Esophagus (tissue), 2 donors: ENCODE measurements at places on chromosomes 4 and X. TPM values are rescaled to one million over a fixed set of nuclear protein-coding genes. Genes with fewer than 3 reads are reported as not detected.

ENPEP gene
- polyA plus RNA-seq, result 0.10 TPM

NMU gene
- 138 TPM for polyA plus RNA-seq

NKX1-1 gene
- polyA plus RNA-seq, result not detected

ANKRD37 gene
- polyA plus RNA-seq, result 112 TPM

CRLF2 gene
- 0.09 TPM for polyA plus RNA-seq

UGT2B10 gene
- polyA plus RNA-seq, result not detected

RADX gene
- 2.0 TPM for polyA plus RNA-seq

PAGE1 gene
- polyA plus RNA-seq, result not detected

GPRASP1 gene
- 1.7 TPM for polyA plus RNA-seq

KANTR gene
- 9.9 TPM for polyA plus RNA-seq

MYOZ2 gene
- polyA plus RNA-seq, result 0.18 TPM

TLR10 gene
- 0.12 TPM for polyA plus RNA-seq

TMSB15C gene
- polyA plus RNA-seq, result 0.28 TPM

IL1RAPL1 gene
- 0.02 TPM for polyA plus RNA-seq

GAR1 gene
- polyA plus RNA-seq, result 15.9 TPM

WNK3 gene
- 0.09 TPM for polyA plus RNA-seq

MAMLD1 gene
- polyA plus RNA-seq, result 1.1 TPM

NAP1L2 gene
- polyA plus RNA-seq, result 1.4 TPM

ASB12 gene
- polyA plus RNA-seq, result 0.18 TPM

ASB5 gene
- 2.1 TPM for polyA plus RNA-seq

FGFBP2 gene
- polyA plus RNA-seq, result 0.61 TPM

GPR119 gene
- not detected for polyA plus RNA-seq

UGT2B11 gene
- not detected for polyA plus RNA-seq

ANXA10 gene
- 0.02 TPM for polyA plus RNA-seq

NEUROG2 gene
- not detected for polyA plus RNA-seq

IL21 gene
- not detected for polyA plus RNA-seq

TRIM2 gene
- 8.8 TPM for polyA plus RNA-seq

RHOXF2B gene
- polyA plus RNA-seq, result not detected

EMCN gene
- polyA plus RNA-seq, result 2.1 TPM

GLRB gene
- 0.08 TPM for polyA plus RNA-seq

HERC3 gene
- 9.9 TPM for polyA plus RNA-seq

TRIM75 gene
- polyA plus RNA-seq, result not detected

IL13RA2 gene
- polyA plus RNA-seq, result 0.07 TPM

MEPE gene
- not detected for polyA plus RNA-seq

FTHL17 gene
- polyA plus RNA-seq, result not detected

CT47B1 gene
- polyA plus RNA-seq, result not detected

OPN1LW gene
- not detected for polyA plus RNA-seq

DCAF8L2 gene
- not detected for polyA plus RNA-seq

FAM149A gene
- polyA plus RNA-seq, result 6.7 TPM

MTTP gene
- polyA plus RNA-seq, result 0.08 TPM

GAGE2A gene
- polyA plus RNA-seq, result not detected

KCND1 gene
- polyA plus RNA-seq, result 0.41 TPM

IL9R gene
- polyA plus RNA-seq, result 0.37 TPM

DOK7 gene
- polyA plus RNA-seq, result 0.11 TPM

PPP4R3C gene
- polyA plus RNA-seq, result not detected

ARX gene
- polyA plus RNA-seq, result not detected

ARMCX2 gene
- 4.9 TPM for polyA plus RNA-seq

TMEM31 gene
- polyA plus RNA-seq, result not detected

ITIH6 gene
- polyA plus RNA-seq, result not detected

MORF4L2 gene
- polyA plus RNA-seq, result 161 TPM

ART3 gene
- polyA plus RNA-seq, result 0.29 TPM

FDCSP gene
- polyA plus RNA-seq, result 0.29 TPM

ACOT9 gene
- 10.3 TPM for polyA plus RNA-seq

PASD1 gene
- not detected for polyA plus RNA-seq

ARHGAP36 gene
- polyA plus RNA-seq, result not detected
